ENCODE measurements at places on chromosomes 7 and 10.

GRCh38 chr10:86954681-86955500 lies 2.5 kb downstream of the MMRN2 start:
- no peak for DNase-seq

DNA sequence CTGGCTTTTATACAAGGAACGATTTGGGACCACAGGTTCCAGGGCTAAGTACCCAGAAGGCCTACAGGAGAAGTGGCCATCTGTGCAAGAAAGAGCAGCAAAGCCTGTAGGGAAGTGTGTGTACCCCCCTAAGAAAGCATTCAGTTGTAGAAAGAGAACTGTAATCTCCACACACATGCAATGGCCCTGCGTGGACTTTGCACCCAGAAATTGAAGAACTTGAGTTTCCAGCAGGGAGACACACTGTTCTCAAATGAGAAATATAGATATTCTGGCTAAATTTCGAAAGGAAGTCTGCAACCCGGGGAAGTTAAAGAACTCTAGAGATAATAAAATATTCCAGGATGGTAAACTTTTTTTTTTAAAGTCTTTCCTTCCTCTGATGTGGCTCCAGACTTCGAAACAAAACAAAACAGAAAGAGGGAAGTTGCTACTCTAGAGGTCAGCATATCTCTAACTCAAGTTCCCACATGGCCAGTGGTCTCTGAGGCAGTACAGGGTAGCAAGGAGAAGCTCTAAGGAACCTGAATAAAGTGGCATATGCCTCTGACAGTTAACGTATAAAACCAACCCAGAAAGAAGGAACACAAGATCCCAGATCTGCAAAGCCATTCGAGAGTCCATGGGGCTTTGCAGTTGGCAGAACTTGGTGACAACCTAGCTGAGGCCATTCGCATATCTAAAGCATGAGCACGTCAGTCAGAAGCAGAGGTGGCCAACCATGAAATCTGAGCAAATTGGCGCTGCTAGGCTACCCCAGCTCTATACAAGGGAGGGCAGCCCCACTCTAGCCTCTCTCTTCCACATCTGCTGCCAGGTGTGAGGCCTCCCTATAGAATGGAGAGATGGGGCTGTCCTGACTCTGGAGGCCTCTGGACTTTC lies 56.6 kb downstream of the ELMO1 start:
- DNase-seq = no peak

- no peak for DNase-seq
These were observed 12.6 kb upstream of the GDF10 start for GRCh38 chr10:47287365-47287802.

DNA sequence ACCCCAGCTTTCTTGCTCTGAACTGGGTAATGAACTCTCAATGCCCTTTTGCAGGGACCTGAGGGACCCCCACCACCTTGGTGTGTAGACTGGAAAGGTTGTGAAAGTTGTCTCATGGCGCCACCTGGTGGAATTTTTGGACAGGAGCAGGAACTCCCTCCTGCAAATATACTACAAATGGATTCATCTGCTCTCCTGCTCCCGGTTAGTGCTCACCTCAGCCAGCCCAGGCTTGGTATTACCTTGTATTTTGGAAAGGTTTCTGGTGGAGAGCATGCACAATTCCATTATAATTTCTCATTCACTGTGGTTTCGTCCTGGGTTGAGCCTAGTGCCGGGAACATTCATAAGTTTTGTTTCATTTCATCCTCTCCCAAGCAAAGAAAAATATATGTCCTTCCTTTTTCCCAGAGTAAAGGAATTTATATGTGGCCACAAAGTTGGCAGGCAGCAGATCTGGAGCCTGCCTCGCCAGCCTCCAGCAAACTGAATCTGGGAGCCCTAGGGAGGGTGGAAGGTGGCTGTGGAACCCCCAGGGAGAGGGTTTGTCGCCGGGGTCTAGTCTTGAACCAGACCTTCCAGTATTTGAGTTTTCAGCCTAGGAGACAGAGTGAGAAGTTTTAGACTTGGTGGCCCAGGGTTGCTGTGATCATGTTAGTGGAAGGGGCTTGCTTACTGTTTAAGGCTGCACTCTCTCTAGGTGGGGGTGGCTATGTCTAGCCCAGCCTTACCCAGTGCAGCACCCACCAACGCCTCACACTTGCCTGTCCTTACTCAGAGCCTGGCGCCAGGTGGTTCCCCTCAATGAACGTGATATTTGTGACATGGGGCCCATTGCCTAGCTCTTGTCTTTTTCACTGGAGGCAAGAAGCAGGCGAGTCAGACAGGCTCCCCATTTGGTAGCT lies 9.5 kb downstream of the FAM241B start:
- peak; percentile 57 for DNase-seq

DNA sequence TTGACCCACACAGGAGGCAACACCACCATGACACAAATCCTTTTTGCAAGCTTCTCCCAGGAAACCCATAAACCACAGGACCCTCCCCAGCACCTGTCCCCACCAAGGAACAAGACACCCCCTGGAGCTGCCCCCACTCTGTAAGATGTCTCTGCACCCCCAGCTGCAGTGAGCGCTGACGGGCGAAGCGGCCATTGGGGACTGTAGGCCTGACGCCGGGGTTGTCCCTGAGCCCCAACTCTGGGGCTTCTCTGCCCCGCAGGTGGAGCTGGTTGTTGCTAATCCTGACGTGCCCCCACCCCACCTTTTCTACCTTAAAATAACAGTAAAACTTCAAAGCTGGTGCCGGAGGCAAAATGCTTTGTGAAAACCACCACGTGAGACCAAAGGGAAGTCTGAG lies 94.7 kb upstream of the PPP2R2D start:
- DNase-seq = no peak

DNA sequence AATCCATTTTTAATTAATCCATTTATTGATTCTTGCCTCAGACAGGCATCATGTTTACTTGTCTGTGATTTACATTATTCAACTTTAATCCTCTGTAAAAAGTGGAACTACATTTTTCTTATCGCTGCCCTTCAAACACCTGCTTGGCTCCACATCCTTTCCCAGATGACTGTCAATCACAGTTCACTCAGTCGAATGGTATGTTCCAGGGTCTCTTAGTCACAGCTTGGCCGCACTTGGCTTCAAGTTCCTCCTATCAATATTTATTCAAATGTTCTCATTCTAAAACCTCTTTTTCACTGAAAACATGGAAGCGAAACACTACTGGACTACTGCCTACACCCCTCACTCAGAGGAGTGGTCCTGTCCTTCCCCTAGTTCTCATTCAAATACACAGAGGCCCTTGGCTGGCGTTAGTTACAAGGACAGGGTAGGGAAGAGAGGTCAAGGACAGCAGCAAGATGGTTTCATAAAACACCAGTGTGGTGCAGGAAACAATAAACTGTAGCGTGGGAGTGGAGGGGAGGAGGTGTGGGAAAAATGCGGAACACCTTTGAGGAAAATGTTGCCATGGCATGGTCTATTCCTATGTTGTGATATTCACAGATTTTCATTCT lies 143.2 kb downstream of the USP6NL start:
- no peak for DNase-seq

DNA sequence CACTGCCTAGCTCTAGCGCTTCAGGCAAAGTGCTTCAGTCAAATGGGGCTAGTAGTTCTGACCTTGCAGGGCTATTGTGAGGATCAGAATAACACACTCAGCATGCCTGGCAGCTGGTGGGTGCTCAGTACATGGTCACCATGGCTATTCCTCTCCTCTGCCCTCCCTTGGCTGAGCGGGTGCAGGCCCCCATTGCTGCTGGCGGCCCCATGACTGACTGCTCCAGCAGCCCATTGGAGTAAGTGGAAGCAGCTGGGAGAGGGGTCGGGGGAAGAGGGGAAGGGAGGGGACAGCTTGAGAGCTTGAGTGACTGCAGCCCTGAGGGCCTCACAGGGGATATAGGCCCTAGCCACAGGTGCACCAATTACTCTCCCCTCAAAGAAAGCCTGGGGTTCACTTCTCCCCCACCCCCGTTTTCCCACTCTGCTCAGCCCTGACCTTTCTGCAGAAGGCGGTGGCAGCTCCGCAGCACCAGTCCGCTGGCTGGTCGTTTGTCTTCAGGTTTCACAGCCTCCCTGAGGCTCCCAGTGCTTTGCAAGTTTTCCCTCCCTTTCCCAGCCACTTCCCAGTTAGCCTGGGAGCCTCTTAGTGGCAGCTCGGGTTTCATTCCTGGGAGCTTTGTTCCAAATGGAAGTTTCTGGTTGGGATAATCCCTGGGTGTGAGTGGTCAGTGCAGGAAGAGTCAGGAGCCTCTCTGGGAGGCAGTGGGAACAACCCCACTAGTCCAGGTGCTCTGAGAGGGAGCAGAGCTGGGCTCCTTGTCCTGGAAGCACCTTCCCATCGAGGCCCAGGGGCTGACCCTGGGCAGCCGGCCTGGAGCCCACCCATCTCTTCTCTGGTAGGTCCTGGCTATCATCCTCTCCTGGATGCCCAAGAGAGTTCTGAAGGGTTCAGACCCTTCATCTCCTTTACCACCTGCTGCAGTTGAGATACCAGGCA lies 16.3 kb downstream of the FGF8 start:
- DNase-seq = no peak

DNA sequence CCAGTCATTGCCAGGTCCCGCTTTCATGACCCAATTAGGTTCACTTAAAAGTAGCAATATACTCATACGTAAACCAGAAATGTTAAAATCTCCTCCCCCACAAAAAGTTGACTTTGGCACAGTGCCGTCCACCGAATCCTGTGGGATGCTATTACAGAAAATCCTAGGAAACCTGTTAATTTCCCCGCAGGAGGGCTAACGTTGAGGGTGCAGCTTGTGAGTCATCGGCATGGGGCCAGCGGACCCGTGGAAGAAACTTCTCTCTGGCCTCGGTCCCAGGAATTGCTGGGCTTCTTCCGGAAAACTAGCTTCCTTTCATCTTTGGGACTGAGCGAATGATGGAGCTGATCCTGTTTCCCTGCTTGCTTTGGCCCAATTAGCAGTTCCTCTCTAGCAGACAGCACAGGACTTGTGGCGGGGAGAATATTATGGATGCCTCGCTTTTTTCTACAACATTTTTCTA lies 13.5 kb downstream of the CRYGN start:
- DNase-seq = no peak

Data from activated CD4-positive, alpha-beta T cell treated with anti-CD3 and anti-CD28 coated beads for 24 hours (primary cell).